ENCODE measurements at places on chromosomes 13 and 19.
A peak's percentile ranks its signal among the peaks of the same experiment; 100 is the strongest.

- no peak for DNase-seq
Measured at GRCh38 chr19:33426621-33427361, 53.3 kb downstream of the CEBPG start.

- DNase-seq, result peak; percentile 39
Measured at GRCh38 chr13:43908156-43909126, 28.7 kb downstream of the LACC1 start.

DNA sequence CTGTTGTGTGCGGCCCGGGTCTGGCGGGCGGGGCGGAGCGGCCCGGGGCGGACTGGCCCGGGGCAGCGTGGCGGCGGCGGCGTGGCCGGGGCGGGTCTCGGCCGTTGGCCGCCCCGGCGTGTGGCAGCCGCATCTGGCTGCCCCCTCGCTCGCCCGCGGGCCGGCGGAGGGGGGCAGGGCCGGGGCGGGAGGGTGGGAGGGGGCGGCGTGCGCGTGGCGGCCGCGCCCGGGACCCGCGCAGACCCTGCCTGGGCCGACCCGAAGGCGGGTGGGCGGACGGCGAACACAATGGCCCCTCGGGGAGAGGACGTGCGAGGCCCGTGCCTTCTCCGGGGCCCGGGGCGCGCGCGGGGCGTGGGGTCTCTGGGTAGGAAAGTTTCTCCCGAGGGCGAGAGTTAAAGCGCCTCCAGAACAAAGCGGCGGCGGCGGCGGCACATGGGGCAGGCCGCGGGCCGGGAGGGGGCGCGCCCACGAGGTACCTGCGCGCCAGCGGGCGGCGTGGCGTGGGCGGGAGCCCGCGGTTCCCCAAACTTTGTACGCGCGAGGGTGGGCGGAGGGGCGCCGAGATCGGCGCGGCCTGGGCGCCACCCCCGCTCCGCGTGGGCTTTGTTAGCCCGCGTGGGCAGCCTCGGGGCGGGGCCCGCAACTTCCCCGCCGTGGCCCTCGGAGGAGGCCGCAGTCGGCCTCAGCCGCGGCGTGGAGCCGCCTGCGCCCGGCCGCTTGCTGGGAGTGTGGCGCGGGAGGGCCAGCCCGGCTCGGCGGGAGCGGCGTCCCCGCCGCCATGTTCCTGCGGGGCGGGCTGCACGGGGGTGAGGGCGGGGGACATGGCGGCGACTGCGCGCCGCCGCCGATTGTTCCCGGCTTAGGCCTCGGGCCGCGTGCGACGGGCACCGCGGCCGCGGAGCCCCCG, 764 bp downstream of the MIR17HG start:
- DNase-seq, result peak; percentile 15

- DNase-seq, result no peak
Measured at GRCh38 chr19:53157626-53158025, 1.2 kb downstream of the ZNF347 start.

GRCh38 chr19:38729653-38730469, 14.4 kb downstream of the CAPN12 start:
- no peak for DNase-seq

GRCh38 chr13:66765559-66765958, 464.6 kb downstream of the PCDH9 start:
- DNase-seq, result no peak

DNA sequence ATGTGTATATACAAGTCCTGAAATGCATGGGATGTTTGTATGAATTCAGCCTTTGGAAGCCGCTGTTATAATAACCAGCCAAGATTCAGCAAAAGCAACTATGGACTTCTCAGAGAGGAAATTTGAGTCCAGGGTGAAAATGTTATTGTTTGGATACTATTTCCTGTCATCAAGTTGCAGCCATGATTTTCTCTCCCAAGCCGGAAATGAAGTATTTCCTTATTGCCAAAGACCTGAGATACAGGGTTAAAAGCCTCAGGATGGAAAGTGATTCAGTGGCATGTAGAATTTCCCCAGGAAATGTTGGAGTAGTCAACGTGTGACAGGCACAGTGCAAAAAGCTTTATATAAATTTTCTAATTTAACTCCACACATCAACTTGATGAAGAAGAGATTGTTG, 133.9 kb downstream of the IRS2 start:
- no peak for DNase-seq

GRCh38 chr19:55220525-55220924, 8.0 kb downstream of the TMEM86B start:
- no peak for DNase-seq

- DNase-seq, result no peak
Measured at GRCh38 chr19:19379527-19379926, 25.9 kb upstream of the GATAD2A start.

DNA sequence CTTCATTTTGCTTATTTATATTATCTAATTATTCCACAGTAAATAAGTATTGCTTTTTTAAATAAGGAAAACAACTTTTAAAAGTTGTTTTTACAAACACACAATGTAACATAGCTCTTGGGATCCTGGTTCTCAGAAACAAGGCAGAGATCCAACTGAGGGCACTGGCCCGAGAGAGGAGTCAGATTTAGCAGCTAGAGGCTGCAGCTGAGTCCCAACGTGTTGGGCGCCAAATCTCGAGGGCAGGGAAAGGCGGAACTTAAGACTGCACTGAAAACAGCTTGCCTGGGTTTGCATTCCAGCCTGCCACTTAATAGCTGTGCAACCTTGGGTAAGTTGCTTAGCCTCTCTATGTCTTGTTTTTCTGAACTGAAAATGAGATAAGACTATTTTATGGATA, 16.4 kb upstream of the WASF3 start:
- DNase-seq, result no peak

DNA sequence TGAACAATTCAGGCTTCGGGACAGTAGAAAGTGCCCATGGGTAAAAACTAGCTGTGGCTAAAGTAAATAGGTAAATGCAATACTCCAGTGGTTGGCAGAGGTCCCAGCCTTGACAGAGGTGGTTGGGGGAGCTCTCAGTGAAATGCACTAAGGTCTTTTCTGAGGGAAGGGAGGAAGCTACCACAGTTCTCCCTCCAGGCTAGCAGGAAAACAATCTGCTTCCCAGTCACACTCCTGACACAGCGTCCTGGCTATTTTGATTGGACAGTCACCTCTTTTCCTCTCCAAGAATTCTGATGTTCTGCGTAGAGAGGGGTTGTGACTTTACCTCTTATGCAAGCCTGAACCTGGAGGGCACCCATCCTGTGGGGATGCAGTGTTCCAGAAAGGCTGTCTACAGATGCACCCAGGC, 128.7 kb downstream of the CYSLTR2 start:
- no peak for DNase-seq

GRCh38 chr19:4583961-4584669, 24.6 kb upstream of the SEMA6B start:
- no peak for DNase-seq

DNA sequence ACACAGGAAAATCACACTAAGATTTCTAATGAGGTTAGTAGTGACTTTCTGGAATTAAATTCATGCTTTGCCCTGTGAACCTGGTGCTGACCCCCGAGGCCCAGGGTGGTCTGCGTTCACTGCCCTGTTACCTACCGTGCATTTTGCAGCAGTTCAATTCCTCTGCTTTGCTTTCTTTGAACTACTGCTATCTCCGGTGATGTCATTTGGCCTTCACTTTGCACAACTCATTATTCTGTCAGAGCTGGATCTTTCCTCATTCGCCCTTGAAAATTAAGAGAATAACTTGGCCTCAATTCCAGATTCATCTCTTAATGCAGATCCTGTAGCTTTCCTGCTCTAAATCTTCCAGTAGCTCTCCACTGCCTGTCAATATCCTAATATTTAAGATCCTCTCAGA, 8.8 kb upstream of the LRRC63 start:
- DNase-seq, result no peak

GRCh38 chr13:27839809-27840467, 47.7 kb downstream of the GSX1 start:
- peak; percentile 59 for DNase-seq

GRCh38 chr19:56748378-56748777, 76.8 kb upstream of the ZNF835 start:
- DNase-seq, result no peak

GRCh38 chr13:30307194-30307970, at the start of gene KATNAL1:
Gene KATNAL1, minus strand, starts transcription at chr13:30307551. Its CDS starts 23,774 bp downstream, at chr13:30283777.
- DNase-seq, result peak; percentile 49

DNA sequence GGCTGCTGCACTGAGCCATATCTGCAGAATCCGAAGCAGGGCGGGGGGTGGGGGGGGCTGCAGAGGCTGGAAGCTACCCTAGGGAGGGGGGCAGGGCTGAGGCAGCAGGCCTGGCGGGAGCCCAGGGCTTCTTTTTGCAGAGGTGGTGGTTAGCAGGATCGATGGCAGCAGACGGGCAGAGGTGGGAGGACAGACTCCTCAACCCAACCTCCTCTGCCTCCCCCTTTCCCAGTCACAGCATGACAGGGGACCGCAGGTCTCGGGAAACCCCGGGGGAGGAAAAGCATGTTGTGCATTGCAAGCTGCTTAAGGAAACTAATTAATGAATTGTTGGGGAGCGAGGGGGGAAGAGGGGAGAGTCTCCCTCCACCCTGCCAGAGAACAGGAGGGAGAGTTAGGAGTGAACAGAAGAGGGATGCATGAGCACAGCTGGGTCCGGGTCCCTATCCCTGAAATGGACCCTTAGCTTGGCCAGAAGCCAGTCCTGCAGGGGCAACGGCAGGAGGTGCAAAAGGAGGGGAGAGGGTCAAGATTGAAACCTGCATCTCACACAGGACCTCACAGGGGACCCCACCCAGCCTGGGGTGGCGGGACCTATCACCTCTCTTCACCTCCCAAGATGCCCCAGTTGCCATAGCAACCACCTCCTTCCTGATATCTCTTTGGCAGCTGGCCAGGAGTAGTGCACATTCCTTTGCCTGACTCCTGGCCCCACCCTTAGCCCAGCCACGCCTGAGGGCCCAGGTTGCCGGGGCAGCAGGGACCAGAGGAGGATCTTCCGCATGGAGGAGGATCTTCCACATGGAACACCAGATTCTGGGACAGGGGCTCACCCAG, 1.8 kb downstream of the FXYD7 start:
- DNase-seq, result peak; percentile 91

GRCh38 chr19:48718711-48719231, 754 bp downstream of the MAMSTR start:
- no peak for DNase-seq

DNA sequence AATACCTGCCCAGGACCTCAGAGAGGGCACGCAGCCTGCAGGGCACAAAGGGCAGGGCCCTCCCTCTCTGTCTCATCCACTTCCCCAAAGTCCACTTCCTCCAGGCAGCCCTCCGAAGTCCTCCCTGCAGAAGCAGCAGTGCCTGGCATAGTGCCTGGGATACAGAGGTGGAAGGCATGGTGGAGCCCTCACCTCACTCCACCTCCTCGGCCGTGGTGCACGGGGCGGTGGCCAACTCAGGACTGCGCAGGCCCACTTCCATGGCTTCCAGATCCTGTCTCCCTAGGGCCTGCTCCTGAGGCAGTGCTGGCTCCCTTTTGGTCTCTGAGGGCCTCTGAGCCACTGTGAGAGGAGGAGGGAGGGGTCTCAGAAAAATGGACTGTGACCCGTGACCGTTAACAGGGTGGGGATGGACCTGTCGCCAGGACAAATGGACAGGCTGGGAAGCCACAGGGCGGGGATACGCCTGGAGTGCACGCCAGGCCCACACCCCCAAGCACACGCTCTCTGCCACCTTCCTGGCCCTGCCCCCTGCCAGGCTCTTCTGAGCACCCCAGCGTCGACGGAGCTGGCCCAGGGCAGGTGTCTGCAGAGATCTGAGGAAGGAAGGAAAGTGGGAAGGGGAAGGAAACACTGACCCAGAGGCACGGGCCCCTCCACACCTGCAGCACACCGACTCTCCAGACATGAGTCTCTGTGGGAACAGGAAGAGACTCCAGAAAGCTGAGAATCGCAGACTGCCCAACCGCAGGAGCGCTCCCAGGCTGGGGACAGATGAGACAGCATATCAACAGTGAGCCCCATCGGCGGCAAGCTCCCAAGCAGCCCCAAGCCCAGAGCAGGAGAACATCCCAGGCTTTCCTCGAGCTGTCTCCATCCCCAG, 8.4 kb downstream of the REXO1 start:
- no peak for DNase-seq

DNA sequence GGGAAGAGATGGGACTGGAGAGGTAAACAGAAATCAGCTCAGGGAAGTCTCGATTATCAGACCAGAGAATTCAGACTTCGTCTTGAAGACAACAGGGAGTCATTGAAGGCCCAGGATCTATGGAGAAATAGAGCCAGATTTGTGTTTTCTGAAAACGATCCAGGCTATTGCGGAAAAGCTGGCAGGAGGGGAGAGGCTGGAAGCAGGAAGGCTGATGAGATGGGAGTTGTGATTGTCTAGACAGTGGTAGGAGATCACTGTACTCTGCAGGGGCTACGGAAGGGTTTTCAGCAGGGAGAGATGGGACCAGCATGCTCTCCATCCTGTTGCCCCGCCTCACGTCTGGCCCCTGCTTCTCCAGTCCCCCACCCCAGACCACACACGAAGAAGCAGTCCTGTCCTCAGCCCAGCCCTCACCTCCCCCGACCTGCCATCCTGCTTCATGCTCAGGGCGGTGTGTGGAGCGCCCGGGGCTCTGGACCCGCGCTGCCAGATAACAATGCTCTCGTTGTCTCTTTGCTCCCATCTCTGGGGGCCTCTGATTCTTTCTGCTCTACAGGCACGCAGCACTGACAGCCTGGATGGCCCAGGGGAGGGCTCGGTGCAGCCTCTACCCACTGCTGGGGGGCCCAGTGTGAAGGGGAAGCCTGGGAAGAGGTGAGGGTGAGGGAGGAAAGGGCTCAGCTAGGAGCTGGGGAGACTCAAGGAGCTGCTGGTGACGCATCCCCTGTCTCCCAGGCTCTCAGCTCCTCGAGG, 1.9 kb downstream of the ARHGAP33 start:
- no peak for DNase-seq

GRCh38 chr19:18214779-18215433, 11.1 kb upstream of the RAB3A start:
- DNase-seq, result peak; percentile 65
